Stimulated activated naive CD8-positive, alpha-beta T cell treated with anti-CD3 and anti-CD28 coated beads, Interleukin-15, Interleukin-2, amounts not matched to agents 100 U/mL and 50 U/mL, for 24 hours (primary cell): ENCODE measurements at places on chromosomes 6 and 20.

- DNase-seq: no peak
Measured at GRCh38 chr6:90537723-90538258, 49.1 kb downstream of the MAP3K7 start.

DNA sequence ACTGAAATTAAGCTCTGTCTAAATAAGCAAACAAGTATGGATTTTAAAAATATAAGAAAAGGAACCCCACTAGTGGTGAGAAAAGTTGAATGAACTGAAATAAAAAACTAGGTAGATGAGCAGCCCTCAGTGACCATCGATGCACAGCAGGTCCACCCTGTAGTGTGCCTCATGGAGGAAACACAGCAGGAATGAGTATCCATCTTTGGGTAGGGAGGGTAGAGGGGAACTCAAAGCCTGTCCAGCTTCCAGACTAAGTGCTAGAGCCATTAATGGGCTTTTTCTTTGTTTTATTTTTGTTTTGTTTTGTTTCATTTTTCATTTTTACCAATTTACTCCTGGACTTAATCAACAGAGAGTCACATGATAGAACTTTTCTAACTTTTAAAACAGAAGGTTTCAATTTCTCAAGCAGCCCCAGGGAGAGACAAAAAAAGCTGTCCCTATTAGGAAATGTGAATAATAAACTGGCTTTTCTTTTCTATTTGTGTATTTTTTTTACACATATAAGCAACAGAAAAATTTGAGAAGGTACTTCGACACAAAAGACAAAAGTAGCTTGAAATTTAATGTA, 700.6 kb downstream of the HACE1 start:
- no peak for DNase-seq

DNA sequence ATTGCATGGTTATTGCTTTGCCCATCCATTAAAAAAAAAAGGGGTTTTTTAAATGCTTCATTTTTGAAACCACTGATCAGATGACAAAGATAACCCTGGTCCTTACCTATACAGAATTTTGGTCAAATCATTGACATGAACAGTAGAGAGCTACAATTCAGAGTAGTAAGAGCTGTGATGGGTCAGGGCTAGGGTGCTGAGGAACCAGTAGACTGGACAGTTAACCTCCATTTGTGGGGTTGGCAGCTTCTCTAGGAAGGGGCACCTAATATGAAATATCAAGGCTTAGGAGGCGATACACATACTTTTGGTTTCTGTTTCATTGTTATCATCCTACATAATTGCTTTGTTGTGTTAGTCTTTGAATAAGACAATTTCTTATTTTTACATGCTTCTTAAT, 55.1 kb downstream of the ORC3 start:
- DNase-seq: no peak

GRCh38 chr20:32522776-32523612, 62.1 kb downstream of the NOL4L start:
- no peak for DNase-seq

GRCh38 chr20:39222101-39222500, 260.0 kb downstream of the DHX35 start:
- no peak for DNase-seq

DNA sequence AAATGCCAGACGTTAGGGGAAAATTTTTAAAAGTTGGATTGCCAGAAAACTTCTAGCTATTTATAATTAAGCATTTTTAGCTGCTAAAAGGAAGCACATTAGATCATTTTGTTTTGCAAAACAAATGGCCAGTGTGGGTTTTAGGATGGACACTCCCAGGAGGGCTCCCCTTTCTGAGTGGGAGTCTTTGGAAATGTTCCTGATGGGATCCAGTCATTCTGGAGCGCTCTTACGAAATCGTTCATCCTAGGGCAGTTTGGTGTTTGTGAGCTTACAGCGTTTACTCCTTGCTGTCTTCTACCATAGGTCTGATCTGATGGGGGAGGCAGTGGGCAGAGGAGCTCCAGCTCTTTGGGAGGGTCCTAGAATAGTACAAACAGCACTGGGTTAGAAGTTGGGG, 14.7 kb downstream of the GNAS start:
- no peak for DNase-seq

DNA sequence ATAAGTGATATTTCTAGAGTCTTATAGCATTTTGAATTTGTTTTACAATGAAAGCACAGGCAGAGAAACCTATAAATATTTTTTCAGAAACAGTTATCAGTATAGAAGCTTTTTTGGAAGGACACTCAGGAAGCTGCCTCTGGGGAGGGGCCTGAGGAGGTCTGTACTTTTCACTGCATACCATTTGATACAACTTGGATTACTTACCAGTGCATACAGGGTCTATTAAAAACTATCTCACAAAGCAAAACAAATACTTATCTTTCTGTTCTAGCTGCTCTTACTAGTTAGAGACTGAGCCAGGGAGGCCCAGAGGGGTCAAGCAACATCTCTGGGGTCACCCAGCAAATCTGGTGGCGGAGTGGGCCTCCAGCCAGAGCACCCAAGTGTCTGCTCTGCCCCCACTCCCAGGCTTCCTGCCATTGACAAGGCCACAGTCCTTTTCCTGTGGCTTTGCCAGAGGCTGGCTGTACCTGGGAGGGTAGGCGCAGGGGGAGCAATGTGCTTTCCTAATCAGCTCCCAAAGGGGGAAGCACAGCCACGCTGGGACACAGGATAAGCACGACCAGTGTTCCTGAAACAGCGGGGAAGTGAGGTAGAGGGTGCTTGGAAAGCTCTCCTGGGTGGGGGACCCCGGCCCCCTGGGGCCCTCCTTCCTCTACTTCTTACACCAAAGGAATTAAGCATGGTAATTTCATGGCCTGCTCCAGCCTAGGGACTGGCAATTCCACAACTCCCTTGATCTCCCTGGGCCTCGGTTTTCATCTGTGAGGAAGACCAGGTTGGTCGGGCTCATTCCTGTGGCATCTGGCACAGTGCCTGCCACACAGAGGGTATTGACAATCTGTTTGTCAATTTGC, 7.8 kb downstream of the TCF15 start:
- no peak for DNase-seq

- DNase-seq: no peak
Measured at GRCh38 chr6:169256518-169256917, 2.9 kb upstream of the THBS2 start.

DNA sequence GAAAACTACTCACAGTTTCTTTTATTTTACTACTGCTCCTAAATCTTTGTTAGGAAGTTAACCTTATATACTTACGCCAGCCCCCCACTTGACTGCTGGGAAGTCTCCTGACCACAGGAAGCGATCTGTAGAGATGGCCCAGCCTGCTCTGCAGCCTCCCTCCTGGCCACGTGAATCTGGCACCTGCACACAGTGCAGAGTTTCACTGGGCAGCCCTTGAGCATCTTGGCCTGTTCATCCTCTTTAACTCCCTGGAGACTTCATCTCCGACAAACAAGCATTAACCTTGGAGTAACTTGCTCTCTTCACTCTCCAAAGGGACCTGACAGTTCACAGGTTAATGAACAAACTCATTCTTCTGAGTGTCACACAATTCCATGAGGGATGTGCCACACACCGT, 294.1 kb downstream of the BTBD9 start:
- DNase-seq: no peak

- no peak for DNase-seq
Measured at GRCh38 chr6:154232013-154232910, 124.3 kb downstream of the IPCEF1 start.

DNA sequence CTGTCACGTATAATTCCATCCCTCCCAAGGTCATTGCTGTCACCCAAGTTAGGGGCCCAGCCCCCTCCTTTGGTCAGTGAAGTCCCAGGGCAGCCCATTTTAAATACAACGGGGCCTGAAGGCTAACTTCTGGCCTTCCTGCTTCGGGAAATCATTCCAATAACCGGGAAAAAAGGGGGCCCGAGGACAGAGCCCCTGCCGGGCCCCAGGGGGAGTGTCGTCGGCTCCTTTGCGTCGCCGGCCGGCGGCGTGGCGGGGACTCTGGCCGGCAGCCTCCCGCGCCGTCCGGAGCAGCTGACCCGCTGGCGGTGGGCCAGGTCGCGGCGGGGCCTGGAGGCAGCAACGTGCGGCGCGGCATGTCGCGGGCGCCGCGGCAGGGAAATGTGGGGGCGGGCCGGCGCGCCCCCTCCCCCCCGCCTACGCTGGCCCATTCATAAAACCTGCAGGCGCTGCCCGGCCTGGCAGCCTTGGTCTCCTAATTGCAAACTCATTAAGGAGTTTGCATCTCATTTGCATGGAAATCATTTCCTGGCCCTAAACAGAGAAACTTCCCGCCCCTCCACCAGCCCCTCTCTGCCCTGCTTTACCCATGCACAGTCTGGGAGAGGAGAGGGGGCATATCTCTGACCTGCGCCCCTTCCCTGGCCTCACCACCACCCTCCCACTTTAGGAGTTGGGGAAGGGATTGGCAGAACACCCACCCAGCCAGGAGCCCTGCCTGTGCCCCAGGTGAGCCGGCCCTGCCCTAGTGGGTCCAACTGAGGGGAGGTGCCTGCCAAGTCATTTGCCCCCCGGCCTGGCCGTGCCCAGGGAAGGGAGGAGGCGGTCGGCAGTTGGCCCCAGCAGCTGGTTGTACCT, 50.7 kb downstream of the MRPL14 start:
- no peak for DNase-seq

GRCh38 chr6:158751921-158752320, 67.2 kb downstream of the EZR start:
- no peak for DNase-seq

GRCh38 chr6:42745083-42745639, 742 bp downstream of the TBCC start:
- peak; percentile 48 for DNase-seq

- no peak for DNase-seq
Measured at GRCh38 chr6:116206231-116206903, 47.5 kb downstream of the TSPYL4 start.

- no peak for DNase-seq
Measured at GRCh38 chr6:91904586-91905164, 1317.8 kb upstream of the MAP3K7 start.

GRCh38 chr6:134198093-134198492, 119.8 kb downstream of the SGK1 start:
- no peak for DNase-seq

- no peak for DNase-seq
Measured at GRCh38 chr6:130744576-130745366, 82.4 kb upstream of the SMLR1 start.

- no peak for DNase-seq
Measured at GRCh38 chr20:63208346-63208909, 7.5 kb downstream of the YTHDF1 start.

DNA sequence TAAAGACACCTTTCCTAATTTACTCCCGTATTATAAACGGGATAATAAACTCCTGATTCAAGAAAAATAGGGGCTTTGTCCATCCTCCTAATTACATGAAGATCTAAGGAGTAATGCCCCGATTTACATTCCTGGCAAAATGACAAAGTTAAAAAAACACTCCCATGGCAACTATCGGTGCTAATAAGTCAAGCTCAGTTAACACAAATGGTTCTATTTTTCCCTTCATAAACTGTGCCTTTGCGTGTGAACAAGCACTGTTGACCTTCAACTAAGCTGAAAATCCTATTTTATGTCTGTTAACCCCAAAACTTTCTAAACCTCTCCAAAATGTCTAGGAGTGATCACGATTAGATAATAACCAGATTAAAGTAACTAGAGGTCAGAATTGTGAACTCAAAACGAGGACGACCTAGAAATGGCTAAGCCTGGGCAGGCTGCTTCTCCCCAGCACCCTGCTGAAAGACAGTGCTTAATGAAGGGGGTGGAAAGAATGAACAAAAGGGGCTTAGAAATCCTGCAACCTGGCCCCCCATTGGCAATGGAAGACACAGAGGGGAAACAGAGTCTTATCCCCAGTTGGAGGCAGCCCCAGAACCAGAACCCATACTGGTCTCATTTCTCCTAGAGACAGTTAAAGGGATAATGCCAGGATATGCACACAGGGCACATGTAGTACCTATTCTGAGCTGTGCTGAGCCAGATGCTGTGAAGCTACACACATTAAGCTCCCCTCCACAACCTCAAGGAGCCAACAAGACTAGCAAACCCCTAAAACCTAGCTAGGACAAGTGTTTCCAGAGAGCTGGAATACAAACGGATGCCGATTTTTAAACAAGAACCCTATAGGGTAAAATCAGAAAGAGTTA, 23.0 kb downstream of the SLC23A2 start:
- DNase-seq: no peak

GRCh38 chr6:26045928-26046368, 41.3 kb upstream of the HFE start:
- no peak for DNase-seq

- no peak for DNase-seq
Measured at GRCh38 chr6:56348578-56348977, 101.2 kb upstream of the COL21A1 start.

DNA sequence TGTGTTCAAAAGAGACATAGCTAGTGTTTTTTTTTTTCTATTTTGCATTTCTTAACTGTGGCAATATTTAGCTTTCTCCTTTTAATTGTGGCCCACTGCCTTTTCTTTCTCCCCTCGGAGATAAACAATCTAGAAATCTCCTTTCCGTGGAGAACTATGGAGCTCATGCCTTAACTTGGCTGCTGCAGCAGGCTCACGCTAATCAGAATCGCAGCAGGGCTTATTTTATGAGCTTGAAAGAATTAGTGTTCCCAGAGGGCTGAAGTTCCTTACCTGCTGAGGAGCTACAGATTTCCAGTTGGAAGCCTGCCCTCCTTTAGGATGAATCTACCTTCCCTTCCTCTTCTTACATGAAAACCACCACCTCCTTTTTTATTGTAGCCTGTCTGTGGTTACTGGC, 35.6 kb downstream of the CTNNBL1 start:
- DNase-seq: no peak

DNA sequence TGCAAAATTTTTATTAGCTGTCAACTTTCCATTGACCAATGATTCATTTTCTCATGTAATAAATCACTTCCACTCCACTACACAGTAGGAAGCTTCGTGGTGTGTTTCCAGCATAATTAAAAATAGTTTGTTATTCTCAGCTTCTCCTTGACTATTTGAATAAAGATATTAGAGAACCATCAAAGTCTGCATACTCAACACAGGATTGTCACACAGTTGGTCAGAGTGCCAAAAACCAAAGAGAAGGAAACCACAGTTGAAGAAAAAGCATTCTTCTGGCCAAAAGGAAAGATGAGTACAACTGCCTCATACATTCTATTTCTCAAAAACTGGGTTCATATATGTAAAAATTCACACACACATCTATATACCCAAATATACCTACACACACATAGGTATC, 455.1 kb upstream of the HSF2 start:
- no peak for DNase-seq

- DNase-seq: no peak
Measured at GRCh38 chr20:14445902-14446301, 108.5 kb upstream of the FLRT3 start.

GRCh38 chr20:2814076-2814475, 711 bp upstream of the C20orf141 start:
- DNase-seq: no peak

- DNase-seq: no peak
Measured at GRCh38 chr20:13930281-13930680, 60.1 kb downstream of the SEL1L2 start.

DNA sequence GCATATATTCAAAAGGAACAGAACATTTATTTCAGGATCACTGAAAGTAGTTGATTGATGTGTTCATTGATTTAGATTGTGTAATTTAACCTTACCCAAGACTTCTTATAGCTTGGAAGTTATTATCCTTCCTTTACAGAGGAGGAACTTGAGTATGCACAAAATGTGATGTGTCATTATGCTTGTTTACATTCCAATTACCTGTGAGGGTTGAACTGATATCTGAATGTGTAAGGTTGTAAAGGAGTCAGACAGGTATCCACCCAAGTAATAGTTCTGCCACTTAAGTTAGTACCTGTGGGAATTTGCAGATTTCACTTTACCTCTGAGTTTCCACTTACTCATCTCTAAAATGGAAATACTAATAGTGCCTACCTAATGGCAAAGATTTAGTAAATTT, 668.2 kb downstream of the DOK5 start:
- DNase-seq: no peak

GRCh38 chr6:134954272-134955000, 4.5 kb upstream of the ALDH8A1 start:
- DNase-seq: no peak
